NCI-H510A treated with DMSO at 0.1 percent for 48 hours (cell line): ENCODE measurements at places on chromosomes 3 and 15.

DNA sequence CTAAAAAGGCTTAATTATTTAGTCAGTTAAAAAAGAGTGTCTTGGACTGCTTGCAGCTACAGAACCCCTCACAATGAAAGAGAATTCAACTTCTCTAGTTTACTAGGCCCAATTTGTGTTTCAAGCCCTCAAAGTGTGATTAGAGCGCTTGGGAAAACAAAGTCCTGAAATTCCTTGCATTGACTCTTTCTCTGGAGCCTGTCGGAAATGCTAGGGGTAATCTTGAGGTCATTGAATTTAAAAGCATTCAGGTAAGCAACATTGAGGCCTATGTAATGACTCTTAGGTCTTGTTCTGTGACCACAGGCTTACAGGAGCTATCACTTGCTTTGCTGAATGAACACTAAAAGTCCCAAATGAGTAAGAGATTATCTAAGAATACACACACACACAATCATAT is 186.0 kb downstream of the NLGN1 start:
- no peak for DNase-seq

- DNase-seq = no peak
These were observed 2.6 kb upstream of the DPPA4 start for GRCh38 chr3:109339714-109340648.

- peak; percentile 57 for DNase-seq
These were observed 21.8 kb downstream of the FLNB start for GRCh38 chr3:58029842-58030584.

GRCh38 chr3:160568989-160569388 is 3.6 kb upstream of the KPNA4 start:
- no peak for DNase-seq

DNA sequence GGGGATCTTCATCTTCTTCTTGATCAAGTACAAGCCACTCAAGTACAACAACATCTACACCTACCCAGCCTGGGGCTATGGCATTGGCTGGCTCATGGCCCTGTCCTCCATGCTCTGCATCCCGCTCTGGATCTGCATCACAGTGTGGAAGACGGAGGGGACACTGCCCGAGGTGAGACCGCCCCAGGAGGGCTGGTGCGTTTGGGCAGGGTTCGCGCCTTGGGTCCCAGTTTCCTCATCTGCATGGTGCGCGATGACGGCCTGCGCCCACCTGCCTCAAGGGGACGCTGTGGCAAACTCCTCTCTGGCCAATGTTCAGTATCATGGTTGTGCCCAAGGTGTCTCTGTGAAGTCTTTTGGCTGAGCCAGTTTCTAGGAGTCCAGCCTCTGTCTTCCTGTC is 57.5 kb upstream of the SLC6A1 start:
- no peak for DNase-seq

DNA sequence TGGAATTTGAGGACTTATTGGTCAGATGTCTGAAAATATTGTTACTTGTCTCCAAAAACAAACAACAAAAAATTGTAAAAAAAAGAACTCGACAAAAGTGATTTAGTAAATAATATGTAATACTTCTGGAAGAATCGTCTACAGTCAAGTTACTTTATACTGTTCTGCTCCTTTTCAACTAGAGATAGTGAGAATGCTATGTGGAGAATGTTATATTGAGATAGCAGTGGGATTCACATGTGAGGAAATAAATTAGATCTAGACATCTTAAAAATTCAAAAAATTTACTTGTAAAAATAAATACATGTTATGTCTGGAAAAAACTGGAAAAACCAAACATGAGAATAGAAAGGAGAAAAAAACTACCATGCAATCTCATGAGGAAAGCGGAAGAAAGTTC is 64.9 kb downstream of the SGO1 start:
- DNase-seq = no peak

DNA sequence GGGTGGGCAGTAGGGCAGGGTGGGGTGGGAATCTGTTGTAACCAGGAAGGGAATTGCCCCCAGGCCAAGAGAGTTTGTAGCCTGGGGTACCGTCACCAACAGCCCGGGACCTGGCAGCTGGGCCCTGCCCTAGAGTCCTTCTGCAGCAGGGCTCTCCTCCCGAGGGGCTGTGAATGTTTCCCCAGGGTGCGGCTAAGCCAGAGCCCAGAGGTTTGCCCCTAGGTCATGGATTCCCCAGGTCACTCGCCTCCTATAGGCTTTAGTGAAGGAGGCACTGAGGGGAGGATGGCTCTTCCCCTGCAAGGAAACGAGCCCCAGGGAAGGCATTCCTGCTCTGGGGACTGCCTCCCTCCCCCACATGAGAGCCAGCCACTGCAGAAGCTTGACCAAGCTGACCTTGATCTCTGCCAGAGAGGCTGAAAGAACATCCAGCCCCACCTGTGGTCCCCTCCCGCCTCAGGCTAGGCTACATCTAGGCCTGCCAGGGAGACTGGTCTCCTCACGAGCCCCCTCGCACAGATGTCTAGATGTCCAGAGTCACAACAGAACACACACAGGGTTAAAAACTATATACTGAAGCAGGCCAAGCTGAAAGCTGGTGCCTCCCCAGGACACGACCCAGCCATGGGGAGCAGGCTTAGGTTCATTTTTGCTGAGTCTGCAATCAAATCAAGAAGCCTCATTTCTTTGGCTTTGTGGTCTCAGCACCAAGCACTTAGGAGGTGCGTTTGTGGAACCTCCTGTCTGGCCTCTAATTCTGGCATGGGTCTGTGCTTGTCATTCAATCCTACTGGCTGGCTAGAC is 69.1 kb upstream of the TAMM41 start:
- no peak for DNase-seq

DNA sequence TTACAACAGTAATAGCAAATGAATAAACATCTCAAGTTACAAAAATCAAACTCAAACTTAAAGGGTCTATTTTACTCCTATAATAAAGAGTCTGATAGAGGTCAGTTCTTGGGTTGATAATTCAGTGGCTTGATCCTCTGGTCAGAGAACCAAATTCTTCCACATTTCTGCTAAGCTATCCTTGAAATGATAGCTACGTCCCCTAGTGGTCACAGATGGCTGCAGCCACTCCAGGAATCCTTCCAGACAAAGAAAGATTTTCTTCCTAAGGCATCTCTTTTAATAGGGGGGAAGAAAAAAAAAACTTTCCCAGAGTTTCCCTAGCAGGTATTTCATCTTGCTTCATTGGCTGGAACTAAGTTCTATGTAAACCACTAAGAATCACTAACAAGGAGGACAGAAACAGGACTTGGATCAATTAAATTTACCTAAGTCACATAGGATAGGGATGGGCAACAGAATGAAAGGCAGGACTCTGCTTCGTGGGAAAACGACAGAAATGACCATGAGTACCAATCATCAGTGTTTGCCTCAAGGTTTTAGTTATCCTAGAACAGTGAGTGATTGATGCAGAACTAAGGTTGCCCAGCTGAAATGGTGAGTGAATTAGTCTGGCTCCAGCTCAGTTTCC is 160.7 kb downstream of the STAC start:
- DNase-seq = peak; percentile 6

GRCh38 chr3:37301980-37302708 is 127.8 kb upstream of the LRRFIP2 start:
- no peak for DNase-seq

DNA sequence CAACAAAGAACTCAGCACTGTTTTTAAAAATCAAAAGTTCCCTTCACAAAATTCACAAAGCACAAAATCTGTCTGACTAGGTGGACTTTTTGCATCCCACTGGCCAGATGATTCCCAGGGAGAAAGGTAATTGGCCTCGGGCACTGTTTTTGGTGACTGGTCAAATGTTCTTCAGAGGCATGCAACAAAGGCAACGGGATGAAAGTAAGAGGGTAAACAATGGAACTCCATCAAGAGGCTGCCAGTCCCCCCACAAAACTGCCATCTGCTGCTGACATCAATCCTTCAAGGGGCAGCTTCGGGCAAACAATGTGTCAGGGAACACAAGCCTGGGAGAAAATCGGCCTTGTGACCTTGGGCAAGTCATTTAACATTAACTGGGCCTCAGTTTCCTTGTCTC is 3.3 kb downstream of the SRGAP3 start:
- DNase-seq = no peak

DNA sequence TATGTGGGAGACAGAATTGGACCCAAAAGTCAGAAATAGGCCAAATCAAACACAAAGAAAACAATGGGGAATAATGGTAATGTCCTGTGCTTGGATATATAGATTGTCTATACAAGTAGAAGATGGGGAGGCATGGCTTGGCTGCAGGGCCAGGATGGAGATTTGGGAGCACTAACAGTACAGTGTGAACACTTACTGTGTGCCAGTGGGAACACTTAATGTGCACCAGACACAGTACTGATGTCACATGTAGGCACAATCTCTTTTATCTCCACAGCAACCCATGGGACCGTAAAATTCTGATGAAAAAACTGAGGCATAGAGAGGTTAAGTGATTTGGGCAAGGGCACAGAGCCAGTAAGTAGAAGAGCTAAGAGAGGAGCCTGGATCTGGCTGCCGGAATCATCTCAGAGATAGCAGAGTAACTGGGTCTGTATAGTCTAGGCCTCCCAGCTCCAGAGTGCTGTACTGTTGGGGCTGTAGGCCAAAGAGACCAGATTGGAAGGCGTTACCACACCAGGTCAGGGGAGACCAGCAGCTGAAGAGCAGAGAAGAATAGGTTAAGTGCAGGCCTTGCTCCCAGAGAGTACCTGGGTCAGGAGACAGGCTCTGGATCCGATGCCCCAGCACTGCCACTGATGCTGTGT is 63.3 kb downstream of the RLBP1 start:
- no peak for DNase-seq

GRCh38 chr3:58324391-58325390 is 8.0 kb upstream of the PXK start:
- no peak for DNase-seq

GRCh38 chr3:42050126-42050525 is 41.0 kb upstream of the TRAK1 start:
- DNase-seq = no peak

GRCh38 chr3:108546247-108546646 is 35.9 kb upstream of the MYH15 start:
- DNase-seq = no peak

DNA sequence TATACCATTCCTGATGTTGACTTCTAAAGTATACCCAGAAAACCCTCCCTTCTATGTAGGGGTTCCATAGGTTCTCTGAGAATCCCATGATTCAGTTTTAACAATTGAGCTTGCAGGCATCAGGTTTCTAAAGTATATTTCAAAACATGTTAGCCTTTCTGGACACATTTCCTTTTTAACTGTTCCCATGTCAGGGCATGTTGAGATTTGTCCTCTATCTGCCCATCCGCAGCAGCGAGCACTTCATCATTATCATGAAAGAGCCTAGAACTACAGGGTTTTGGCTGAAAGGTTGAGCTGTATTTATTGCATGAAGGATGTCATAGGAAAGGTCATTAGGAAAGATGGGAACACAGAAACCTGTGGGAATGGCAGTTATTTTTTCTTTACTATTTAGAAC is 201.1 kb upstream of the BHLHE40 start:
- DNase-seq = no peak

GRCh38 chr3:196537319-196537984 is 22.3 kb upstream of the SMCO1 start:
- peak; percentile 15 for DNase-seq

GRCh38 chr3:40333416-40333815 is 23.9 kb downstream of the EIF1B start:
- DNase-seq = no peak
